ENCODE measurements at places on chromosomes 3 and 15.

GRCh38 chr3:113574213-113574612 is 41.9 kb downstream of the SIDT1 start:
- no peak for DNase-seq

DNA sequence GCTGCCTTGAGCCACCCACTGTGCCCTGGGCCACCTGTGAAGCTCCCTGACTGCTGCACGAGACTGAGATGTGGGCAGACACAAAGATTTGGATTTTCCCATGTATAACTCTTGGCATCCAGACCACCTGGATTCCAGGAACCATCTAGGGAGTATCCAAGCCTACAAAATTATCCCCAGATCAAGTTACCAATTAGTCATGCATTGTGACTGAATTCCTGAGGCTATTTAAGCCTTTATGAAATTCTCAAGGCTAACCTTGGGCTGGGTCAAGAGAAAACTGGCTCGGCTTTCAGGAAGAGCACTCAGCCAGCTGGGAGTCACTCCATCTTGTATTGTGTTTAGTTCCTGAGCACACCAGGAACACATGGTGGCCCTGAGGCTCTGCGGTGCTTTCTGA is 13.3 kb upstream of the ATP13A5 start:
- no peak for DNase-seq

DNA sequence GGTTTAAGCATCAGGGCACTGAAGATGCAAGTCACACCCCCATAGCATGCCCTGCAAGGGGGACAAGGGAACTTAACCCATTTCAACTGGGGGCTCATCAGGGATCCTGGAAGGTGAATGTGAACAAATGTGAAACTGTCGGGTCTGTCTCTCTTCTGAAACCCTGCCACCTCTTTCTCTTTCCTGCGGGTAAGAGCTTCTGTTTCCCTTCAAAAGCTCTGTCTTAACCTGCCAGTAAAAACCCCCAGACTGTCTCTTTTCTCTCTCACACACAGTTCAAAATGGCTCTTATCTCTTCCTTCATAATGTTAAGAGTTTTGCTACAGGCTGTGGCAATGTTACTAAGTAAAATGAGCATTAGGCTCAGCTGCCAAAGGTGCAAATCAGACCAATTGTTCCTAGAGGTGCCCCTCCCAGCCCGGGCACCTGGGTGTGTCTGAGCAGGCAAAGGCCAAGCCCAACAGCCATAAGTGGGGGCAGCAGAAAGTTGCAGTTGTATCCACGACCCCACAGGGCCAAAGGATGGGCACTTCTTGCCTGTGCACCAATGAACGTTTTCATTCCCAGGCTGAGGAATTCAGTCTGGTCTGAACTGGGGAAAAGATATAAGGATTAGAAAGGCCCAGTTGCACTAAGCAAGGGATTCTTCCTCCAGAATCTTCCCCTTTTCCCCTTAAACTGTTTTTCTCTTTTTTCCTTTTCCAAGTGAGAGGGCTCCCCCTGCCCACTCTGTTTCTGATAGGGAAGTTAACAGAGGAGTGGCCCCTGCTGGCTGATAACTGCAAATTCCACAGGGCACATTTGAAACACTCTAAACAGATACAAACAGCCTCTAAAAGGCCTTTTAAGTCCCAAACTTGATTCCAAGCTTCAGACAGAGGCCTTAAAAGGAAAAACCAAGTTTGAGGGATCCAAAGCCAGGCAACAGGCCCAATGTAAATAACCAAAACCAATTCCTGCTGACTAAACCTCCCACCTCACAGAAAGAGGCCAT is 113.8 kb upstream of the EPHA6 start:
- DNase-seq: no peak

DNA sequence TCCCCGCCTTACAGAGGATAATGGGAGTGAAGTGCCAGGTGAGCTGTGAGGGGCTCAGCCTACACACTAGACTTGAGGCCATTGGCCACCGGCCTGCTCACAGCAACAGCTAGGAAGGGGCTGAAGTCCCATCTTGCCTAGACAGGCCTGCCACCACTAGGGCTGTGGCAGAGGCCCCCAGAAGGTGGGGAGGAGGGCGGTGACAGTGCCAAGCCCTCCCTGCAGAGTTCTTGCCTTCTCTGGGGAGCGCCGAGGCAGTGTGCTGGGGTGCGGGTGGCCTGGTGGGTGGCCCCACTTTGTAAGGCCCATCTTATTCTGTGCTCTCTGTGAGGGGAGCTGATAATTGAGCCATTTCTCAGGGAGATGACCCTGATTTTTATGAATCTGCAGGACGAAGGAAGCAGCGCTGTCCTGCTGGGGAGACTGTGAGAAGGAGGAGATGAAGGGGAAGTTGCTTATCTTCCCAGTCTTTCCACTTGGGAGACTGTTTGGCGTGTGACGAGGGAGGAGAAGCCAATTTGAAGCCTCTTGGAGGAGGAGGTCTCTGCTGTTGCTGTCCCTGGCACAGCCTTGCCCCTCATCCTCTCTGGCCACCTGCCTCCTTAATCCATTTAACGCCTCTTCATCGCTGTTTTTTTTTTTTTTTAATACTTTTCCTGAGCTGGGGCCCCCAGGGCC is 104.3 kb downstream of the LINGO1 start:
- no peak for DNase-seq

DNA sequence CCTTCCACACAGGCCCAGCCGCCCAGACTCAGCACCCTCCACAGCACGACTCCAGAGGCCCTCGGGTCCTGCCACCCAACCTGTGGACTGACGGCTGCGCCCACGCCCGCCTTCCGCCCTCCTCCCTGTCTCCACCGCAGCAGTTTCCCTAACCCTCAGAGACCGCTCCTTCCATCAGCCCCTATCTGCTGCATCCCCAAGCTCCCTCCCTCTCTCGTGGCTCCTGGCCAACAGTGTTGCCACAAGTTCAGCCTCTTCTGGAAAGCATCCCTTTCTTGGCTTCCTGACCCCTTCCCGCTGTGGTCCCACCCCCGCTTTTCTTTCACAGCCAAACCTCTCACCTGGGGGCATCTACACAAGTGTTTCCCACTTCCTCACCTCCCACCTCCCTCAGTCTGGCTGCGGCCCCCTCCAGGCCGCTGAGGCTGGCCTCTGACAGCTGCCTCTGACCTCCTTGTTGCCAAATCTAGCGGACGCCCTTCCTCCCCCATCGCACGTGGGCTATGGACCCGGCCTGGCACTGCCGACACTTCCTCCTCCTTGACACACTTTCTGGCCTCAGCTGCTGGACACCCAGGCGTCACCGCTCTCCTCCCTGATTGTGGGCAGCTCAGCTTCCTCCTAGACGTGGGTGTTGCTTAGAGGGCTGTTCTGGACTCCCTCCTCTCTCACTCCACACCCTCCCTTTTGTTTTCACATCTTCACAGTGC is 168.8 kb upstream of the TLE3 start:
- DNase-seq: no peak

DNA sequence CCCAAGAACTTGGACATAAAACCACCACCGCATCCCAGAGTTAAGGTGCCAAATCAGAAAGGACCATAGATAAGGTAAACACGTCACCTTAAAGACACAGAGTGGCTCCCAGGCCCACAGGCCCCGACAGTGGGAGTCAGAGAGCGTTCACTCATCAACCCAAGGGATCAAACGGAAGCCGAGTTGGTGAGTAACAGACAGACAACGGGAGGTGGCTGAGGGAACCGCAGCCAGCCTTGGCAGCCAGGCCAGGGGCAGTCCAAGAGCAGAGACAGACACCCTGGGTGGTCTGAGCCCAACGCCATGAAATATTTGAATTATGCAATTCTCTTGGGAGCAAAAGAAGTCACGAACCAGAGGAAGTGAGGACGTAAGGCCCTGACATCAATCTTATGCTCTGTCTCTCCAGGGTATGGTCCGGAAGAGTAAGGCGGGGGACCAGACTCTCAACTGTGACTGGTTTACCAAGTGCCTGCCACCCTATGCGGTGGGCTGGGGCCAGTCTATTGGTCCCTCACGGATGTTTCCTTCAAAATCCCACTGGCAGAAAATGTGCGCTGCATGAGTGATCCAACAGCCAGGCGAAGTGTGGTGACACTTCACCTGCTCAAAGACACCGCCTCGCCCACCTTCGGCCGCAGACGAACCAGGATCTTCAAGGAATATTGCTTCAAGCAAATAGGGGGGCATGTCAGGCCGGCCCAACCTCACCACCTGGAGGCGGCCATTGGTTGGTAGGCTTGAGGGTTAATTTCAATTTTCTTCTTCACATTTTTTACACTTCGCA is 34.3 kb downstream of the TMEM44 start:
- DNase-seq: no peak

- DNase-seq: no peak
Observed at GRCh38 chr3:43248185-43248583, 38.2 kb upstream of the SNRK start.

DNA sequence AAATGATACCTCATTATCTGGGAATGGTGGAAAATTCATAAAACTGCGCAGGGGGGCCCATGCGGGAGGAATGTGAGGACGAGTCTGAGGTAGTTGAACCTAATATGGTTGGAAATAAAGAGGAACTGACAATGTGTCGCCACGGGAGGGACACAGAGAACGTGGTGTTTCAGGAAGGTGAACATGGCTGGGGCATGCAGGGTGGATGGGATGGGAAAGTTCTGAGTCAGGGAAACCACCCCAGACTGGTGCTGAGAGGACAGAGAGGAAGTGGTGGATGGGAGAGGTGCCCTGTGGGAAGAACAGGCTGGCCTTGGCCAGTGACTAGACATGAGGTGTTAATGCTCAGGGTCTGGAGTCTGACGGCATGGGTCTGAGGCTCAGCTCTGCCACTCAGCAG is 137.1 kb upstream of the WNT5A start:
- no peak for DNase-seq

DNA sequence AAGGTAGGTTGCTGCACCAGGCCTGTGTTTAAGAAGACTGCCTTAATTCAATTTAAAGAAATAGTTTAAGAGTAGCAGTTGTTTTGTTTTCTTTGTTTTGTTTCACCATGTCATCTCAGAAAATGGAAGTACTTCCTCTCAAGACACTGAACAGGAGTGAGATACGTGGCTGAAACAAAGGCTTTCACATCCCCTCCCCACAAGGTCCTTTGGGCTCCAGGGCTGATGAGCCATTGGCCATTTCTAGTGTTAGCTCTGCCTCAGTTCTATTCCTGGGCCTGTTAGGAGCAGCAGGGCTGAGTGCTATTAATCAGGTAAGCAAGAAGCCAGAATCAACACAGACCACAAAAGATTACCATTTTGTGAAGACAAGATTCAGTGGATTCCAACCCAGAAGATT is 132.8 kb downstream of the KCNAB1 start:
- no peak for DNase-seq

DNA sequence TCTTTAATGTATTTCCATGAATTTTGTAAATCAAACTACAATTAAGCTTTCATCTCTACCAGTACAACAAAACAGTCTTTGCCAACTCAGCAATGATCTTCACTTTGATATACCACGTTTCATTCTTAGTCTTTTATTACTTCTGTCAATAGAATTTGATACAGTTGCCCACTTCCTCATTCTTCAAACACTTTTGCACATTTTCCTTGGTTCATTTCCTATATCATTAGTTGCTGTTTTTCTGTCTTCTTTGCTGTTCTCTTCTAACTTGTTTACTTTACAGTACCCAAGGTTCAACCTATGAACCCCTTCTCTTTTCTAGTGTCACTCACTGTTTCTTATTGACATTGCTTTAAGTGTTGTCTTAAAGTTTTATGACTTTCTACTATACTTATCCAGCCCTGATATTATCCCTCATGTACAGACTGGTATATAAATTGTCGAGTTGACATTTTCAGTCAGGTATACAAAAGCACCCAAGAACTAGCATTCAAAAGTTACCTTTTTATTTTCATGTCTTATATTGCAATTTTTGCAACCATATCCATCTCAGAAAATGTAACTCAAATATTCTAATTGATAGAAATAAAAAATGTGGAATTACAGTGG is 903.1 kb downstream of the NSUN3 start:
- DNase-seq: no peak

- no peak for DNase-seq
Observed at GRCh38 chr3:158106766-158107471, 699 bp upstream of the SHOX2 start.

DNA sequence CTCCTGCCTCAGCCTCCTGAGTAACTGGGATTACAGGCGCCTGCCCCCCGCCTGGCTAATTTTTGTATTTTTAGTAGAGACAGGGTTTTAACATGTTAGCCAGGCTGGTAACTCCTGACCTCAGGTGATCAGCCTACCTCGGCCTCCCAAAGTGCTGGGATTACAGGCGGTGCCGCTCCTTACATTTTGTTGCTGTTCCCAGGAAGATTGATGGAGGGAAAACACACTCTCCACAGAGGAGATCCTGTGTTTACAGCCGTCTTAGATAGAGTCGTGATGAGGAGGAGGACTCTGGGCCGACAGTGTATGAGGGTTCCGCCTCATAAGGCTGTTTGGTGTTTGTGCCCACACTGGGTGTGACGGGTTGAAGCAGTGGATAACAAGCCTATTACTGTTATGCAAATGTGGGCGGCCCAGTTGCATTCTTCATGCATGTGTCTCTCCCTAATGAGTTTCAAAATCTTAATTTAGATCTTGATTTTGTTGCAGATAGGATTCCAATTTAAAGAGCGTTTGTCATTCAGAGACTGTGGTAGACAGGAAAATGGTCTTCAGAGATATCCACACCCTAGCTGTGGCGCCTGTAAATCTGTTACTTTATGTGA is 60.0 kb downstream of the APBA2 start:
- DNase-seq: no peak

DNA sequence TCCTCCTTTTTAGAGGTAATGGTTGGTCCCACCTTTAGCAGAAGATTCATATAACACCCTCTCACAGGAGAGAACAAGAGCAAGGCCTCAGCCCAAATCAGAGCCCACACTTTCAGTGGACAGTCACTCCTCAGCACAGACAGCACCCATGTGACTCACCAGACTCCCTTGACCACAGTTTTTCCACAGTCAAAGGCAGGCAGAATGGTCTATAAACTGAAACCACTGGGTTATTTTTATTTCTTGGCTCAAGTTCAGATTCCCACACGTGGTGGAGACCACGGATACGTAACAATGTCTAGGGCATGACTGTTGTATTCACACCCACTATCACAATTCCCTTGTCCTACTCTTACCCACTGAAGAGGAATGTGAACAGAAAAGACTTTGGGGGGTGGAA is 237.8 kb upstream of the UBE2E1 start:
- DNase-seq: no peak

DNA sequence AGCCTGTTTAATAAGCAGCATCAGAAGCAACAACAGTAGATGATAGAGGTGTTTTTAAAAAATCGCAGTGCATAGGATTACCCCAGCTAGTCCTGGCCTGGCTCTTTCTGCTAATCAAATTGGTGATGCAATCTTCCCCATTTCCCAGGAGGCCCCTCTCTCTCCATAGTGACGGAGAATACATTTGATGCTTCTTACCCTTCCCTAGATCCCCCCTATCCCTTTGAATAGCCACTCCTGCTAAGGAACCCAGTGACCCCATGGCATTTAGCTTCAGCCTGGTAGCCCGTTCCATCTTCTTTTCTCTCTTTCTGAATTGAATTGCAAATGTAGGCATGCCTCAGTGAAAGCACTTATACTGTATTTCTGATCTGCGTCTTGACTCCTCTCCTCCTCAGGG is 223.6 kb upstream of the GAP43 start:
- DNase-seq: no peak

DNA sequence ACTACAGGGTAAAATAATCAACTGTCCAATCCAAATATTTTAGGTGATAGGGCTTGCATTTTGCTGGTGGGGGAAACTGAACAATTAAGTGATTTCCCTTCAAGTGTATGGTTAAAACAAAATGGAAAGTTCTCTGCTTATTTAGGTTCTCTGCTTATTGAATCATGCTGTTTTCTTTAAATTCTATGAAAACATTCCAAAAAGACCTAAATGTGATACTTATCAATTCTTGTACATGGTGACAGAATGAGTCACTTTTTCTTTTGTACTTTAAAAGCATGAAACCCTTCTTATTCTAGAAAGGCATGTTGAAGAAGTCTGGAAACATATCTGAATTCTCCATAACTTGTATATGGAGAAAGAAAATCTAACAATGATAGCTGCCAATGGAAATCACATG is 192.6 kb downstream of the FMN1 start:
- no peak for DNase-seq

All from activated gamma-delta T cell (primary cell).